T47D (cell line): ENCODE measurements at places on chromosomes 2 and 18.
A peak's percentile ranks its signal among the peaks of the same experiment; 100 is the strongest.

- DNase-seq, result no peak
Measured at GRCh38 chr2:85865539-85866164, 23.1 kb downstream of the ST3GAL5 start.

DNA sequence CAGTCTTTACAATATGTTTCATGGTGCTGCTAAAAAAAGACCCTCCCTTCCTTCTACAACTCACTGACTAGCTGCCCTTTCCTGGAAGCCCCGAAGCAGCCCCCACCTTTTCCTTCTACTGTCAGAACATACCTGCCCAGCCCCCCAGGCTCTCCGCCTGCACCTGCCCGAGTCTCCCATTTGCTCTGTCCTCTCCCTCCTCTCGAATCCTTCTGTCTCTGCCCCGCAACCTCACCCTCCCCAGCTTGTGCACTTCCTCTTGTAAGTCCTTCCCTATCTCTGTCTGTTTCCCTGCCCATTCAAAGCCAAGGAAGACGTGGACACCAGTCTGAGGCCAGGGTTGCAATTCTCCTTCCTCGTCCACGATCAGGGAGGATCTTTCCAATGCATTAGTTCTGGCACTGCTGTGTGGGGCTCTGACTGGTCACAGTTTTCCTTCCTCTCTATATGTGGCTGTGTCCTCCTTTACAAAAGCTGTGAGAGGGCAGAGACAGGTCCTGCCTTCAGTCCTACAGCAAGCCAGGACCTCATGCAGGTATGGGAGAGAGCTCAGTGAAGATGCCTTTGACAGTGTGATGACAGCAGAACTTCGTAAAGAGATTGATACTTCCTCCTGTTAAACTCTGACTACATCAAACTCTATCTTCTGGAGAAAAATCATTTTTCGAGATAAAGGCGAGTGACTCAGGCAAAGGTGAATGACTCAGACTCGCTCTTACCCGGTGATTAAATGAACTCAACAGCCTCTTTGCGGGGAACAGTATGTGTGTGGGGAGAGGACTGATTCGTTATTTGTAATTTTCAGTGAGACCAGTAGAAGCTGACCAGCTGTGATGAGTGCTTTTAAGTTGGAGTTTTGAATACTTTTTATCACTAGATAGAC is 14.2 kb downstream of the TNFRSF11A start:
- DNase-seq, result no peak

DNA sequence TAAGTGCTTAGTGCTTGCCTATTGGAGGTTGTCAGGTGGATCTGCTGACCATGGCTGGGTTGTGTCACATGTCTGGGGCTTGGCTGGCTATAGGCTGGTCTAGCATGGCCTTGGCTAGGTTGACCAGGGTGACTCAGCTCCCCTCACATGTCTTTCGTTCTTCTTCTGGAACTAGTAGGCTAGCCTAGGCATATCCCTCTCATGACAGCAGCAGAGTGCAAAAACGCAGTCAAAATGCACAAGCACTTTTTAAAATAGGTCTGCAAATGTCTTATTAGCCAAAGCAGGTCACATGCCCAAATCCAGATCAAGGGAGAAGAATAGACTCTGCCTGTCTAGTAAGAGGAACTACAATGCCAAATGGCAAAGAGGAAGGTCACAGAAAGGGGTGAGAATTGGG is 179.7 kb upstream of the ACVR2A start:
- DNase-seq, result no peak

DNA sequence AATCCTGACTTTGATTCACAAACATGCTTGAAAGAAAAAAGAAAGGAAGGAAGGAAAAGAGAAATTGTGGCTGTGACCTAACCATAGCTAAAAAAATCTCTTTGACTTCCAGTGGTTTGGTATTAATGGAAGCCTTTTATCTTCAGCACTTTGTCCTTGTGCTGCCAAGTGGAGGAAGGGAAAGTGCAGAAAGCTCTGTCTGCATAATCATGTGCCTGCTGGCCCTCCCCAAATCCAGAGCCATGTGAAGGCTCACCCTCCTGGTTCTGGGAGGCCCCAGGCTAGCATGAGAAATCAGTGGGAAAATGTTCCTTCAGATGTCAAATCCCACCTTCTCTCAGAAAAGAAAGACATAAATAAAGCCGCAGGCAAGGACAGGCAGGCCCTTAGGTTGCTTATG is 48.3 kb upstream of the BMPR2 start:
- no peak for DNase-seq

- peak; percentile 8 for DNase-seq
Measured at GRCh38 chr2:53787614-53788289, 908 bp downstream of the ERLEC1 start.

- no peak for DNase-seq
Measured at GRCh38 chr18:14089191-14089590, 43.0 kb downstream of the ZNF519 start.

DNA sequence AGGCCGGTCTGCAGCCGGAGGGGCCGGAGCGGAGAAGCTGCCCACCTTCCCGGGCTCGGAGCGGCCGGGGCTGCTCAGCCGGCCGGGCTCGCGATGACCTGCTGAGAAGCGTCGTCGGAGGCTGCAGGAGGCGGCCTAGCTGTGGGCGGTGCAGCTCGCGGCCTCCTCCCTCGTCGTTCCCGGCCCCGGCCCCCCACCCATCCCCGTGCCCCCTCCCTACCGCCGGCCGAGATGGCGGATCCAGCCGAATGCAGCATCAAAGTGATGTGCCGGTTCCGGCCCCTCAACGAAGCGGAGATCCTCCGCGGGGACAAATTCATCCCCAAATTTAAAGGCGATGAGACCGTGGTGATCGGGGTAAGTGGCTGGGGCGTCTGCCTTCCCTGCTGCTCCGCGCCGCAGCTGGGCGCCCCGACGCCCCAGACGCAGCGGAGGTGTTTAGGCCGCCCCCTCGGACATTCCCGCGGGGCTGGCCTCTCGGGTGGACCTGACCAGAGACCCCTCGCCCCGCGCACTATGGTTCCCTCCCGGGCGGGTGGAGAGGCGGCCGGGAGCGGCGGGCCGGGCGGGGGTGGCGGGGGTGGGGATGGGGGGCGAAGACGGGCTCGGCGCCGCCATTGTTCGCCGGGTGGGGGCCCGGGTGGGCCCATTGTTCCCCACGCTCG is 492 bp downstream of the KIF5C start:
- DNase-seq, result no peak

DNA sequence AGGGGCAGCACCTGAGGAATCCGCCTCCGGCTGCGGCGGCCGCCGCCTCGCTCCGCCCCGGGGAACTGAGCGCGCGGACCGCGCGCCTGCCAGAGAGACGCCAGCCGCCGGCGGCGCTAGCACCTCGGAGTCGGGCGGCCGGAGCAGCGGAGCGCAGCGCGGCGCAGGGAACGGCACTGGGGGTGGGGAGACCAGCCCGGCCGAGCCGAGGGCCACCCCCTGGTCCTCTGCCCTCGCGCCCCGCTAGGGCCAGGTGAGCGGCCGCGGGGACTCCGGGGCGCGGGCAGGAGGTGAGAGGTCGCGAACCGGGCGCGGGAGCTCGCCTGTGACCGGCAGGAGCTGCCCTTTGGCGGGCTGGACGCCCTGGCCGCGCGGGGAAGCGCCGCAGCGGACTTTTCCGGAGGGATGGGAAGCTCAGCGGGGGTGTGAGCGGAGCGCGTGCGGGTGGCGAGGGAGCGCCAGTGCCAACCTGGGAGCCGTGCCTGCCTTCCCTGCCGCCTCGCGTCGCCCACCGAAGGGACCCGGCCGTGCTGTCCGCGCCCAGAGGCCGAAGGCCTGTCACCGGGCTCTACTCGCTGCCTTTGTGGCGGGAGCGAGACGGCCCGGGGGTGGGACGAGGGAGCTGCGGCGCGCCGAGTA is at the start of gene GREB1L:
Gene GREB1L (plus strand): TSS at position 92 of the 639 bp plus-strand sequence. CDS start 141,287 bp downstream, outside the sequence.
- peak; percentile 76 for DNase-seq

GRCh38 chr2:12007282-12007681 is 260.9 kb downstream of the LPIN1 start:
- no peak for DNase-seq

- no peak for DNase-seq
Measured at GRCh38 chr2:122780251-122780650, 1024.8 kb downstream of the TSN start.

DNA sequence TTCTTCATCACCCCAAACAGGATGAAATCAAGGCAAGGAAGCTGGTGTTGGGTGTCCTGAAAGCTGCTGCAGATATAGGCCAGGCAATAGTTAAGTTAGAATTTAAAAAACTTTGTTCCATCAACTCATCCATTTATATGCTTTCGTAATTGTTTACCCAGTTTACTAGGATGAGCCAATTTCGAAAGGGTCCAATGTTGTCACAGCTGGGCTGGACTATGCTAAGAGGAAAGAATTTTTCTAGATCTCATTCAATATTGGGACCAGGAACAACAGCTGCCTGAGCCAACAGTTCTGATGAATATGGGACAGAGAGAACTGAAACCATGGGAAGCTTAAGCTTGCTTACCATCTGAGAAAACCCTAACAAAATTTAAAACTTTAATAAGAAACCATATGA is 21.6 kb upstream of the SP3 start:
- no peak for DNase-seq

DNA sequence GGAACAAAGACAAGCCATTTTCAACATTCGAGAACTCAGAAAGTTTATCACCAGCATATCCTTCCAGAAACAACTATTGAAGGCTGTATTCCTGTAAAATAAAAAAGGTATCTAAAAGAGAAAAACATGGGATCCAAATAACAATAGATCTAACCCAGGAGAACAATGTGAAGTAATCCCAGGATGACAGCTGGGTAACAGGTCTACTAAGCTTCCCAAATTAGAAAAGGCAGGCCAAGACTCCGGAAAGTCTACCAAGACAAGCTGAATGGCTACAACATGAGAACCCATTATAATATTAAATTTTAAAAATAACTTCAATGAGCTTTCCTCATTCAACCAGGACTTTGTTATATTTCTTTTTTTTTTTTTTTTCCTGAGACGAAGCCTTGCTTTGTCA is 6.5 kb downstream of the PIAS2 start:
- no peak for DNase-seq

DNA sequence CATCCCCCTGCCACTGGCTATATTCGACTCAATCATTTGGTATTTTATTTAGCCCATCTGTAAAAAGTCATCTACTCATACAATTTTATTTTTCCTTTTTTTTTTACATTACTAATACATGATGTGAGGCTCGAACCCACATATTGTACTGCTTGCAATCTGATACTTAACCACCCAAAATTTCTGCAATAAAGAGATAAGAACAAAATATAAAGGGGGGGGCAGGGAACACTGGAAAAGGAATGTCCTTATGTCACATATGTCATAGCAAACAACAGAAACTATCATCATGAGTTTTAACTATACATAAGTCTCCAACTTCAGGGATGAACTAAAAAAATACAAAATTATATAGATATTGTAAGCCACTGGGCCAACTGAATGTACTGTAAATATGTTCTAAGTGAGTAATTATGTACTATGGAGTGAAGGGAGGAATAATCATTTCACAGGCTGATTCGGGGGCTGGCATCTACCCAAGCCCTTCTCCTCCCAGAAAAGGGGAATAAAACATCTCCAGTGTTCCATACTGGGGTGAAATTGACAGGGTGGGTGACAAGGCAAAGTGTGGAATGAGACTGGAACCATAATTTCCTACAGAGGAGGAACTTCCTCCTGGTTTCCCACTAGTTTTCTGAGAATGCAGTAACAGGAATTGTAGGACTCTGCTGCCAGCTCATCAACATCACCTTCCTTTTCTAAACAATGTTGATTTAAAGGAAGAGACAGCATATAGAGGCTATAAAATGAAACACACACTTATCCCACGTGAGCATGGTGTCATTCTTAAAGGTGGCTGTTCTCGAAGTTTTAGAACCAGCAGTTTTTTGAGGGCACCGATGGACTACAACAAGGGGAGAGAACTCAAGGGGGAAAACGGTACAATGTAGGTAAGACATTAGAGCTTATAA is 79.5 kb downstream of the FARSB start:
- no peak for DNase-seq

- no peak for DNase-seq
Measured at GRCh38 chr2:190402986-190403603, 5.1 kb upstream of the MFSD6 start.

DNA sequence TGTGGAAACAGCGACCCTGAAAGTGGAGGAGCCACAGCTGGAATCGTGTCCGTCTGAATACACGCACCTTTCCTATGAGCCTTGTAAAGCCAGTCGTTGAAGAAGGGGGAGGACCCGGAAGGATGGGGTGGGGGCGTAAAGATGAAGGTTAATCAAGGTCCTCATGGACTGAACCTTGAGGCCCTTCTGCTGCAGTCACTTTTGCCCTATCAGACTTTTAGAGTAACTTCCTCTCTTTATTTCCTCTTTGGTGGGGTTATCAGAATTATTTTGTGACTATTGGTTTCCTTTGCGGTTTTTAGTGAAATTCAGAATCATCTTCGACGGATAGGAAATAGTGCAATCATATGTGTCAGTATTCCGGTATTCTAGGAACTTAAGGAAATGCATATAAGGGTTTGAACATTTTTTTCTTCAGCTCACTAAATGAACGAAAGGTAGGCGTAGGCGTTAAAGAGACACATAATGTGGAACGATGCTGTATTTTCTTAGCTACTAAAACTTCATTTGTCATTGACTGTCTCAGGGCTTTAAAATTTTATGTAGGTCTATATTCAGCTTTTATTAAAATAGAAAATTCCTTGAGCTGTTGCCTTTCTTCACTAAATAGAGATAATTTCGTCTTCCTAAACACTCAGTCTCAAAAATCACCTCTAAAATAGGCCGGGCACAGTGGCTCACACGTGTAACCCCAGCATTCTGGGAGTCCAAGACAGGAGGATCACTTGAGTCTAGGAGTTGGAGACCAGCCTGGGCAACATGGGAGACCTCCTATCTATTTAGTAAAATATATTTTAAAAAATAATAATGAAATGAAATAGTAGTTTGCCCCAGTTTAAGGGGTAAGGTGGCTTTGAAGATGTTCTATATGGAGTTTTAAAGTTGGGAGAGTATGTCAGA is 1.4 kb upstream of the YES1 start:
- DNase-seq, result no peak

GRCh38 chr2:32960647-32961403 is 14.1 kb downstream of the LTBP1 start:
- no peak for DNase-seq

DNA sequence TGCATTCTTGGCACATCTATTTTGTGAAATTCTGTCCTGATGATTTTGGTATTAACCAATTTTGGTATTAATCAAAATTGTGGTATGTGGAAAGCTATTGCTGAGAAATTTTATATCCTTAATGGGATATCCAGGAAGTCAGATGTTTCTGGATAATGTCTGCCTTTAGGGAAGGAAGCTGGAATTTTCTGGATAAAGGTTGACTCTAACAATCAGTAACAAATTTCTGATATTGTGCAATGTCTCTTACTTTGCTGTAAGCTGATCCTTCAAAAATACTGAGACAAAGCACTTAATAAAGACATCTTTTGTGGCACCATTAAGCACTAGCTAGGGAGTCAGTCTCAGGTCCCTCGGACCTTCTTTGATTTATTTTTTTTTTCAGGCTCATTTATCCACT is 100.8 kb upstream of the UGP2 start:
- DNase-seq, result no peak

- DNase-seq, result no peak
Measured at GRCh38 chr18:48539406-48540250, 797 bp downstream of the CTIF start.
